ENCODE measurements at places on chromosomes 1 and 21. TPM values are rescaled to one million over a fixed set of nuclear protein-coding genes. Genes with fewer than 3 reads are reported as not detected.

SPATA1 gene
- 3.3 TPM for total RNA-seq

PLA2G2D gene
- not detected for total RNA-seq

GJA8 gene
- total RNA-seq: not detected

CHAF1B gene
- 23.1 TPM for total RNA-seq

LAPTM5 gene
- 485 TPM for total RNA-seq

MATN1 gene
- total RNA-seq: 0.26 TPM
